ENCODE measurements at places on chromosomes 16 and 17. TPM values are rescaled to one million over a fixed set of nuclear protein-coding genes. Genes with fewer than 3 reads are reported as not detected.

EEF2K gene
- 11.9 TPM for total RNA-seq

PIMREG gene
- 48.3 TPM for total RNA-seq

CA7 gene
- total RNA-seq = not detected

STH gene
- total RNA-seq = not detected

SEZ6 gene
- total RNA-seq = not detected

SMPD3 gene
- 0.18 TPM for total RNA-seq

TMEM100 gene
- 0.07 TPM for total RNA-seq

SPATA22 gene
- not detected for total RNA-seq
